ENCODE measurements at places on chromosomes 13 and 19.

- ATAC-seq, result peak; percentile 1
These were observed 8.6 kb downstream of the PTBP1 start for GRCh38 chr19:805600-806550.

GRCh38 chr13:112226320-112227002 lies 149.7 kb upstream of the SPACA7 start:
- ATAC-seq, result no peak

DNA sequence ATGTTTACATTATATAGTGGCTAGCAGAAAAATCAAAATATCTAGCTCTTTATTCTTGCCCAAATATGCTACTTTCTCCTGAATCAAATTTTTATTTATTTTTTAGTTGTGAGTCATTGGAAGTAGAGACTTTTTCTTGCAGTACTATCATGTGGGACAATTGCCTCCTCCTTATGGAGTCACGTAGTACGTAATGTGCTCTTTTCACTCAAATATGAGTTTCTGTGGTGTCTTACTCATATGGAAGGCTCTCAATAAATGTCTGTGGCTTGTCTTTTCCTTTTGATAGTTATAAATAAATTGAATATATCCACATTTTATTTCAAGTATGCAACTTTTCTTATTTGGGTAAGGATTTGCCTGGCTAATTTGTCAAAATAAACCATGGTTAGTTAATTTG lies 1411.0 kb upstream of the SLC10A2 start:
- no peak for ATAC-seq

- no peak for ATAC-seq
These were observed 340.0 kb downstream of the DCT start for GRCh38 chr13:94139393-94139995.

DNA sequence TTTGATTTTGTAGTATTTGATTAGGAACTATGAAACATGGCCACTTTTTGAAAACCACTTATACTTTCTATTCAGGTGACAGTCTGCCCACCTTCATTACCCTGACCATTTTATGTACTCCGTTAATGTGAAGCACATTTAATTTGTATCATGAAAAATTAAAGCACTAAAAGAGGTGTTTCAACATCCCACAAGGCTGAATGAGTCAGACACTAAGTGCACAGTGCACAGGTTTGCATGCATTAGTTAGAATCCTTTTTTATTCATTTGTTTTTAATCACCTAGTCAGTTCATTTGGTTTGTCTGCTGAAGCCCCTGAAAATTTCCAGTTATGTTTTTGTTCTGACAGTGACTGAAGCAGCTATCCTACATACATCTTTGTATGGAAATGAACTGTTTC lies 271.0 kb downstream of the SLITRK5 start:
- ATAC-seq, result no peak

DNA sequence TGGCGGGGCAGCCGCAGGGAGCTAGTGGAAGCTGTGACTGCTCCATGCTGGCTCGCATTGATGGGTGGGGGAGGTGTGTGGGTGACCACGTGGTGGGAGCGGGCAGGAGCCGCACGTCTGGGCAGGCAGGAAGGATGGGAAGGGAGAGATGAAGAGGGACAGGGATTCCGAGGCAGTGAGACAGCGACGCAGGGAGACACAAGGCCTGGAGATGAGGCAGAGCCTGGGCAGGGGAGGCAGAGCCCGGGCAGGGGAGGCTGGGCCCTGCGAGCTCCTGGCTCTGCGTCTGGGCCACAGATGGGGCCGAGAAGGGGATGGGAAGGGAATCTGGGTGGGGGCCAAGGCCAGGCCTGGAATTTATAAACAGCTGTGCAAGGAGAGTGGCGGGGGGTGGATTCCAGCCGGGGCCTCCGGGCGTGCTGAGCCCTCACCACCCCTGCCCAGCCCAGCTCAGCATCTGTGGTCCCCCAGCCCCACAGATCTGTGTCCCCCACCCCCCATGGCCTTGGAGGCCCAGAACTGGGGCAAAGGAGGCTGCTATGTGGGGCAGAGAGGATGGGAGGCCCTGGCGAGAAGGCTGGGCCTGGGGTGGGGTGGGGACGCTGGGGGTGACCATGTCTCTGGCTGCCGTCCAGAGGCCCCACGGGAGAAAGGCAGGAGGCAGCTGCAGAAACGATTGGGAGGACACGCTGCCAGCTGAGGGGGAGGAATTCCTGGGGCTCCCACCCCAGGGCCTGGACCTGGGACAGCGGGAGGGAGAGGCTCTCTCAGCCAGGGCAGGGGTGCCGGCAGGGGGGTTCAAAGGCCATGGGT lies 6.0 kb downstream of the EHD2 start:
- ATAC-seq, result peak; percentile 84

GRCh38 chr13:112905619-112905989 lies 63.4 kb upstream of the MCF2L start:
- no peak for ATAC-seq

GRCh38 chr13:46171739-46172138 lies 10.2 kb downstream of the LCP1 start:
- ATAC-seq, result no peak

DNA sequence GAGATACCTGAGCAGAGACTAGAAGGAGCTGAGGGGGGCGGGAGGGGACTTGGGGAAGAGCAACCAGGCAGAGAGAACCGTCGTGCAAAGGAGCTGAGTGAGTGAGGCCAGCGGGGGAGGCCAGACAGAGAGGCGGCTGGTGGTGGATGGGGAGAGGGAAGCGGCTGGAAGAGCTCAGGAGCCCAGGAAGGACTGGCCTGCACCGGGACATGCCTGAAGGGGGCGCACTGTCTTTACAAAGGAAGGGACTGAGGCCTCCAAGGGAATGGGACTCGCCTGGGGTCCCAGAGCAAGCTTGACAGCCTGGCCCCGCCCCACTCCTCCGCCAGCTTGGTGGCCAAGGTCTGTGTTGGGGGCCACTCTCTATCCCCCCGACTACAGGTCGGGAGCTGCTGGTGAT lies 14.9 kb downstream of the ONECUT3 start:
- no peak for ATAC-seq

DNA sequence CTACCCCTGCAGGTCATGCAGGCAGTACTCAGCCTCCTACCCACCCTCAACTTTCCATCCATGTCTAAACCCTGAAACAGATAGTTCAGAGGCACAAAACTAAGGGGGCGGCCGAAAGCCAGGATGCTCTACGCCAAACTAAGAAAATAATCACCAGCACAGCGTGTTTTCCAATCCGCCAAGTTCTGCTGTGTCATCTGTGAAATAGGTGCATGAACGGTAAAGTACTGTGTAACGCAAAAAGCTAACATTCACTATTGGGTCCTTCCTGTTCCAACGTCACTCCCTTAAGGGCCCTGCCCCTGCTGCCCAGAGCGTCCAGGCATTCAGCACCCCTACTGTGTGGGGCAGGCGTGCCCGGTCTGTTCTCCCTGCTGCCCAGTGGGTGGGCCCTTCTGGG lies 12.2 kb upstream of the TIMM44 start:
- peak; percentile 27 for ATAC-seq

DNA sequence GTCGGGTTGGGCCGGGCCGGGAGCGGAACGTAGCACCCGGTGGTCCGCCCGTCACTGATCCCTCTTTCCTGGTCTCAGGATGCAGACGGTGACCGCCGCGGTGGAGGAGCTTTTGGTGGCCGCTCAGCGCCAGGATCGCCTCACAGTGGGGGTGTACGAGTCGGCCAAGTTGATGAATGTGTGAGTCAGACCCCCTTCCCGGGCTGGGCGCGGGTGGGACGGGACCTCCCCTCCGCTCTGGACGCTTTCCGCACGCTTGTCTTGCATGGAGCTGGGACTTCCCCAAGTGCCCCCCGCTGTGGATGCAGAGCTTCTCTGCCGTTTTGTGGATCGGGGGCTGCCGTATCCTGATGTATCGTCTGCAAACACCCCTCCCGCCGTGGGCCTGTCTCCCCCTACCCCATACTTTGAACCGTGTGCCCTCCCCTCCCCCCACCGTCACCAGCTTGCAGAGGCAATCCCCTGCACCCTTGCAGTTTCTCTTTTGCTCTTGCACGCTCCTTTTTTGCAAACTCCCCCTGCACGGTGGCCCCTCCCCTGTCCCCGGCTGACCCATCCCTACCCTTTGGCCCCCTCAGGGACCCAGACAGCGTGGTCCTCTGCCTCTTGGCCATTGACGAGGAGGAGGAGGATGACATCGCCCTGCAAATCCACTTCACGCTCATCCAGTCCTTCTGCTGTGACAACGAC lies 669 bp downstream of the GADD45B start:
- peak; percentile 0 for ATAC-seq

GRCh38 chr13:73987618-73988017 lies 146.6 kb downstream of the KLF12 start:
- ATAC-seq, result no peak

DNA sequence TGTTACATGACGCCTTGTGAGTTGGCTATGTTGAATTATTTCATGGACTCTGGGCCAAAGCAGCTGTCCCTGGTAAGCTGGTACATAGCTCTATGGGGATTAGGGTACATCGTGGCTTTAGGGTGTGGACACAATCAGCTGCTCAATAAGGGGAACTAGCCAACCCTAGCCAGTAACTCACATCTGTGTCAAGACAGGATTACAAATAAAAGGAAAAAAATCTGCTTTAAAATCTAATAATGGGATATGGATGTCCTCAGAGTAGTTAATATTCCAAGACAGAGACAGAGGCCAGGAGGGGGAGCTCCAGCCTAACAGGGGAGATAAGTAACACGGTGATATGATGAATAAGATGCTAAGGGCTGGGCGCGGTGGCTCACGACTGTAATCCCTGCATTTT lies 21.1 kb upstream of the ZNF766 start:
- peak; percentile 46 for ATAC-seq

DNA sequence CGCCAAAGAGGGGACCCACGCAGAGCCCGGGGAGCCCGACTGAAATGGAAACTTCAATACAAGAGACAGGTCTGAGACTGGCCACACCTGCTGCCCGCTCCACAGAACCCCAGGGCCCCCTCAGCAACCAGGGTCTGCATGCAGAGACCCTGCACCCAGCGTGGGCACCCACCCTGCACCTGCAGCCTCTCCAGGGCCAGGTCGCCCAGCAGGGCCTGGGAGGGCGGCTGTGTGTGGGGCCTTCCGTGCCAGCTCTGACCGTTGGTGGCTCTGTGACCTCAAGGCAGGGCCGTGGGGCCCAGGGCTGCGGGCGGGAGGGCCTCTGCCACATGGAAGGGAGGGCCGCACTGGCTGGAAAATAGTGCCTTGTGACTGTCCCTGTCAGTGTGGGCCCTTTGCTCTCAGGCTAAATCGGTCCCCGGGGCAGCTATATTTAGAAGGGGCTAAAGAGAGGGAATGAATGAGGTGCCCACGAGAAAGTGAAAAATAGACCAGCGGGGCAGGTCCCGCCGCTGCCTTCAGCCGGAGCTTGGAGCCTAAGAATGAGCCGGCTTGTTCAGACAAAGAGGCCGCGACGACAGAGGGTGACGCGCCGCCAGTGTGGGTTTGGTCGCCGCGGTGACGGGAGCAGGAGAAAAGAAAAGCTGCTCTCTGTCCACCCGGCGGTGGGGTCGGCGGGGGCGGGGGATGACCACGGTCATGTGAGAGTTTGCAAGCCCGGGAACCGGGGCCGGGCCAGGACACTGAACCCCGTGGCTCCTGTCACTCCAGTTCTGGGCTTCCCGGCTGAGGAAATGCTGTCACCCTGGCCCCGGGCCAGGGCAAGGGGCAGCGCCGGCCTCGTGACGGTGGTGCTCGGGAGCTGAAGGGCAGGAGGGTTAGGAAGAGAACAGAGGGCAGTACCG lies 70.5 kb downstream of the GADD45B start:
- peak; percentile 13 for ATAC-seq

DNA sequence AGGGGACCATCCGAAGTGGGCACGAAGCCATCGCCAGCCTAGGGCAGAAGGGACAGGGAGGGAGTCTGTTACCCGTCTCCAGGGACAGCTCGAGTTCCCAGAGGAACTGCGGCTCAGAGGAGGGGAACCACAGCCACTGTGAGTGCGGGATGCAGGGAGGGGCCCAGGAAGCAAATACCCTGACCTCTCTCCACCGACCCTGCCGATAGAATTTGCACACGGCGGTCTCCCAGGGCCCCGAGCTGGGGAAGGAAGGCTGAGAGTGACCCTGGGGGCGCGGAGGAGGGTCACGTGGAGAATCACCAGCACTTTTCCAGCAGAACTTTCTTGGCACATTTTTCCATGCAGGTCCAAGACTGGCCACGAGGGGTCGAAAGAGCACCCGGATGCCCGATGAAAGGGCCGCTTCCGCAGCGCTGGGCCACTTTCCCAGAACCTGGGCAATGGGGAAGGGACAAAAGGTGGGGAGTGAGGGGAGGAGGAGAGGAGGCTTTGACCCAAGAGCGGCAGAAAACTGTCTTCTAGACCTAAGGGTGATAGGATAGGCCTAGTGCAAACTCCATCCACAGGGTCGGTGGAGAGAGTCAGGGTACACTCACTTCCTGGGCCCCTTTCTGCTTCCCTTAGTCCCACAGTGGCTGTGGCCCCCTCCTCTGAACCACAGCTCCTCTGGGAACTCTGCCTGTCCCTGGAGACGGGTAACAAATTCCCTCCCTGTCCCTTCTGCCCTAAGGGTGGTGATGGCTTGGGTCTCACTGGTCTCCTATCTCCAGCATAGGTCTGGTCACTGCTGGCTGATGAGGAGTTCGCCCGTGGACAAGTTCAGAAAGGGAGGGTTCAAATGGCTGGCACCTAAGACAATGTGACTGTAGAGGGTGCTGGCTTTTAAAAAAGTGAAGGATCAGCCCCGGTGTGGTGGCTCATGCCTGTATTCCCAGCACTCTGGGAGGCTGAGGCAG lies 5.3 kb upstream of the GPR4 start:
- peak; percentile 73 for ATAC-seq

- peak; percentile 14 for ATAC-seq
These were observed 10.5 kb downstream of the CYTH2 start for GRCh38 chr19:48479686-48480085.

DNA sequence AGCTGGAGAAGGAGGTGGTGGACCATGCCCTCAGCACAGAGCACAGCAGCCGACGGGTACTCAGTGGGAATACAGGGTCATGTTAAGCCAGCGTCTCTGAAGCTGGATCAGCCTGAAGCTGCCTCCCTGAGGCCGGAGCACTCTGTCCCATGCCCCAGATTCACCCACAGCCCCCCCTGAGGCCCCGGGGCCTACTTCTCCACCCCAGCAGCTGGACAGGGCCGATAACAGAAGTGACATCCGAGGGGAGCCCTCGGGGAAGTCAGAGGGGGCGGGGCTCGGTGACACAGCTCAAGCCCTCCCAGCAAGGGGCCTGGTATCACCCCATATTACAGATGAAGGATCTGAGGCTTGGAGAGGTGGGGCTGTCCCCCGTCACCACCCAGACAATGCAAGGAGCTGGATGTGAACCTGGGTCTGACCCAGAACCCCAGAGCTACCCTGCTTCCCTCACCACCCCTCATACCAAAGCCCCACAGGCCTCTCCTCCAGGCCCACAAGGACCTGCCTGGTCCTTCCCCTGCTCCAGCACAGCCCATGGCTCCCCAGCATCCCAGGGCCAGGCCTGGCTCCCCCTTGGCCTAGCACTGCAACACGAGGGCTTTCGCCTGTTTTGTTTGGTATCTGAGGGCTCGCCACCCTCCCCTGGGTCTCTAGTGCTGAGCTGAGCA lies 5.7 kb downstream of the R3HDM4 start:
- no peak for ATAC-seq

GRCh38 chr19:48896191-48896720 lies 2.3 kb downstream of the TULP2 start:
- peak; percentile 13 for ATAC-seq

- ATAC-seq, result no peak
These were observed 969 bp upstream of the POMP start for GRCh38 chr13:28657784-28658538.
